Glomerular endothelial cell (primary cell): ENCODE measurements at places on chromosomes 7 and 10. TPM values are rescaled to one million over a fixed set of nuclear protein-coding genes. Genes with fewer than 3 reads are reported as not detected.

Gene CPN1
- not detected in 2 replicates for total RNA-seq

Gene TCERG1L
- total RNA-seq: not detected in 2 replicates

Gene MOGAT3
- not detected in 2 replicates for total RNA-seq

Gene RP9
- total RNA-seq: 10.2 and 17.5 TPM in 2 replicates

Gene EPHB4
- total RNA-seq: 157 and 191 TPM in 2 replicates

Gene IKZF1
- not detected in 2 replicates for total RNA-seq

Gene CALML3
- total RNA-seq: not detected in 2 replicates

Gene CLDN15
- 1.9 and 6.0 TPM in 2 replicates for total RNA-seq

Gene CPA1
- total RNA-seq: not detected in 2 replicates

Gene KCND2
- total RNA-seq: 1.3 and 2.1 TPM in 2 replicates

Gene RNF32
- 0.12 and 0.15 TPM in 2 replicates for total RNA-seq

Gene MUC3A
- total RNA-seq: not detected in 2 replicates

Gene HK1
- total RNA-seq: 125 and 133 TPM in 2 replicates

Gene AKR1C2
- 0.29 TPM in 1 of 2 replicates, not detected in the other for total RNA-seq

Gene FAM221A
- total RNA-seq: 2.0 and 6.0 TPM in 2 replicates

Gene UPK3B
- total RNA-seq: 1.1 TPM in 1 of 2 replicates, not detected in the other

Gene KNDC1
- not detected in 2 replicates for total RNA-seq

Gene NPFFR1
- total RNA-seq: not detected in 2 replicates

Gene DPY19L1
- total RNA-seq: 27.9 and 30.4 TPM in 2 replicates

Gene TMEM248
- total RNA-seq: 107 and 117 TPM in 2 replicates

Gene PDE1C
- total RNA-seq: 1.9 and 2.6 TPM in 2 replicates

Gene TBRG4
- 38.2 and 52.5 TPM in 2 replicates for total RNA-seq

Gene AKR1C4
- total RNA-seq: not detected in 2 replicates

Gene GIMAP7
- total RNA-seq: 13.5 and 34.5 TPM in 2 replicates

Gene OR2A7
- total RNA-seq: 1.5 TPM in 1 of 2 replicates, not detected in the other

Gene UBTD1
- total RNA-seq: 105 and 111 TPM in 2 replicates

Gene GATA3
- 1.7 and 2.5 TPM in 2 replicates for total RNA-seq

Gene TBC1D12
- total RNA-seq: 8.0 and 12.9 TPM in 2 replicates

Gene CARD11
- 3.5 and 4.6 TPM in 2 replicates for total RNA-seq

Gene FEZF1
- not detected in 2 replicates for total RNA-seq

Gene HGF
- total RNA-seq: 0.58 and 2.0 TPM in 2 replicates

Gene CALHM2
- 12.0 and 14.5 TPM in 2 replicates for total RNA-seq

Gene TMEM178B
- 1.1 and 3.1 TPM in 2 replicates for total RNA-seq

Gene GPRIN2
- total RNA-seq: 0.10 and 0.41 TPM in 2 replicates

Gene ARMH3
- total RNA-seq: 10.3 and 11.6 TPM in 2 replicates

Gene CLIP2
- 58.0 and 73.6 TPM in 2 replicates for total RNA-seq

Gene ENTPD1
- total RNA-seq: 12.4 and 30.3 TPM in 2 replicates

Gene ZP3
- 1.1 and 4.0 TPM in 2 replicates for total RNA-seq

Gene KCNIP2
- total RNA-seq: 0.18 and 0.48 TPM in 2 replicates

Gene BLNK
- not detected in 2 replicates for total RNA-seq

Gene AUTS2
- 12.8 and 24.8 TPM in 2 replicates for total RNA-seq

Gene NRP1
- total RNA-seq: 167 and 209 TPM in 2 replicates

Gene SSC4D
- 1.4 and 2.0 TPM in 2 replicates for total RNA-seq

Gene JCAD
- 57.5 and 107 TPM in 2 replicates for total RNA-seq

Gene CYTH3
- 21.1 and 30.7 TPM in 2 replicates for total RNA-seq

Gene TUBB8
- total RNA-seq: not detected in 2 replicates
